Hair follicular keratinocyte (primary cell): ENCODE measurements at places on chromosomes 12 and 14. TPM values are rescaled to one million over a fixed set of nuclear protein-coding genes. Genes with fewer than 3 reads are reported as not detected.

LIN7A gene
- 0.08 TPM in 1 of 2 replicates, not detected in the other for total RNA-seq

TC2N gene
- 9.6 and 15.1 TPM in 2 replicates for total RNA-seq

RBP5 gene
- total RNA-seq, result not detected in 2 replicates

ISM2 gene
- total RNA-seq, result 0.11 TPM in 1 of 2 replicates, not detected in the other

MMP19 gene
- total RNA-seq, result 3.8 and 8.1 TPM in 2 replicates

FAR2 gene
- 4.5 and 7.8 TPM in 2 replicates for total RNA-seq

YBX3 gene
- 318 and 422 TPM in 2 replicates for total RNA-seq

KLRG1 gene
- total RNA-seq, result 0.23 and 1.4 TPM in 2 replicates

FBXL14 gene
- total RNA-seq, result 6.0 and 6.1 TPM in 2 replicates

HAL gene
- total RNA-seq, result 0.08 and 0.27 TPM in 2 replicates

BMAL2 gene
- total RNA-seq, result 57.8 and 75.8 TPM in 2 replicates

EGLN3 gene
- total RNA-seq, result 1.7 and 1.8 TPM in 2 replicates

DEPDC4 gene
- total RNA-seq, result 0.62 and 2.3 TPM in 2 replicates

HECTD1 gene
- 60.5 and 81.9 TPM in 2 replicates for total RNA-seq

LALBA gene
- total RNA-seq, result not detected in 2 replicates

PPP1R36 gene
- total RNA-seq, result 1.8 and 2.6 TPM in 2 replicates

PIANP gene
- total RNA-seq, result not detected in 2 replicates
